ENCODE measurements at places on chromosomes 7 and 10. TPM values are rescaled to one million over a fixed set of nuclear protein-coding genes. Genes with fewer than 3 reads are reported as not detected.

GRCh38 chr7:139573871-139574270, 50.4 kb downstream of the CLEC2L start:
- no peak for DNase-seq

DNA sequence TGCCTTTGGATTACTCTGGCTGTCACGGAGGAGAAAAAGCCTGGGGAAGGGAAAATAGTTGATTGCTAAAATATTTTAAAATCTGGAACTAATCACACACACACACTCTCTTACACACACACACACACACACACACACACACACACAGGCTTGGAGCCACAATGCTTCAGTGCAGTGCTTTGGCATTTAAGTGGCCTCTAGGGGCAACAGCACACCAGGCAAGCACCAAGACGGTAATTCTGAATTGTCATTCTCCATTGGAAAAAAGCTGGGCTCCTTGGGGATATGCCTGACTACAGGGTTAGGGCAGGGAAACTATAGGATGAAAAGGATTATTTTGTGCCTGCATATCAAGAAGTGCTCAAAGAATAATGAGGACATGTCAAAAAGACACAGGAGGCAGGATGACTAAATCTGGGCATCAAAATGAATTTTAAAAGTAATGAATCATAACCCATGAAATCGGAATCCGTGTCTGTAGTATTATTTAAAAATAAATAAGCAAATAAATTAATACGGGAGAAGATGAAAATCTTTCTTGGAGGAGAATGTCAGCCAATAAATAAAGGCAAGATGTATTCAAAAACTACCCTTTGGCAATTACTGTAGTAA, 30.4 kb upstream of the DDC start:
- DNase-seq: peak; percentile 67

Gene ESYT2
- total RNA-seq: 41.0 TPM

GRCh38 chr7:87199700-87200450, 19.7 kb downstream of the TMEM243 start:
- no peak for DNase-seq

Gene DHX32
- 43.8 TPM for total RNA-seq

GRCh38 chr10:93597075-93597599, 3.9 kb downstream of the RBP4 start:
- DNase-seq: no peak

Gene SEMA3E
- 1.7 TPM for total RNA-seq

Gene ERVW-1
- total RNA-seq: 1.1 TPM

Gene PNLIPRP1
- not detected for total RNA-seq

DNA sequence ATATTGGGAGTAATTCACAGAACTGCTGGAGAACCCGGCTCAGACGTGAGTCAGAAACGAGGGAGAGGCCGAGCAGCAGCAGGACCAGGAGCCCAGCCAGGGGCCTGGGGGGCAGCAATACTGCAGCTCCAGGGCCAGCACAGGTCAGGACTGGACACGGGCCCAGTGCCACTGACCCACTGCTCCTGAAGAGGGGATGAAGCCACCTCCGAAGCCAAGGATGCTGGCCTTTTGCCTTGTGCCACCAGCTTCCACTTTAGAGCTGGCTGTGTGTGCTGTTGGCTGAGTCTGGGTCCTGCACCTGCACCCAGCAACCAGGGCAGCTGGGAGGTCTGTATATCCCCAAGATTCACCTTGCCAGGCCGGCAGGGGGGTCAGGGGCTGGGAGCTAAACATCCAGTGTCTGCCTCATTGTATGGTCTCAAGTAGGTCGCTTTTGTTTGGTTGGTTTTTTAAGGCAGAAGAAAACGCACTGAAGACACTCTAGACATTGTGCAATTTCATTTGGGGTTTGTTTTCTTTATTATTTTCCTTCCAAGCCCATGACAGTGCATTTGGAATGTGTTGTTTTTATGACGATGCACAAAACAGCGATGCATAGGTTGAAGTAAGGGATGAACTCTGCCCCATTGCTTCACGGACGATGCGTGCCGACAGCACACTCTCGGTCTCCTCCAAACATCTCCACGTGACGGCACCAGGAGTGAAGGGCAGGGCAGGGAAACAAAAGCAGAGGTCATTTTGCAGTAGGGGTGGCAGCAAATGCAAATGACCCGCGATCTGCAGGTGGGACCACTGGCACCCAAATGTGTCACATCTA, 27.7 kb upstream of the INSIG1 start:
- no peak for DNase-seq

- no peak for DNase-seq
These were observed 182.3 kb downstream of the NRP1 start for GRCh38 chr10:33152146-33152545.

DNA sequence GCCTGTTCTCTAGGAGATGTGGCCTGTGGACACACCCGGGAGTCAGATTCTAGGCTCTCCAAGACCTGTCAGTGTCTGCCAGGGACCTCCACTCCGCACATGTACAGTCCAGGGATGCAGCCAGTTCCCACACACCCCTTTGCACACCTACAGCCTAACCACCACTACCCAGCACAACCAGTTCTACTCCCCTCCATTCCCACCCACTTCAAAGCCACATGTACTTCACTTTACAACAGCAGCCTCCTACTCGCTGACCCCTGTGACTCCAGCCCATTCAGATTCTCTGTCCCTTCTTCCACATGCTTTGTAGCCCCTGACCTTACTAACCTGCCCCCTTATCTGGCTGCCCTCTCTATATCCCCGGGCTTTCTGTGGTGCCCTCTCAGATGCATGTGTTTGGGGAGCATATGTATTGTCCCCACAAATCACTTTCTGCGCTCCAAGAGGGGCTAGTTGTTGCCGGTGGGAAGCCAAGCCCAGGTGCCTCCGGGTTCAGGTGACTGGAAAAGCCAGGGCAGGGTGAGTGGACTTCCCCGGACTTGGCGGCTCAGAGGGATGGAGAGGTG, 7.2 kb downstream of the LBX1 start:
- DNase-seq: no peak

Gene STRIP2
- 5.1 TPM for total RNA-seq

Gene AOAH
- total RNA-seq: 0.21 TPM

DNA sequence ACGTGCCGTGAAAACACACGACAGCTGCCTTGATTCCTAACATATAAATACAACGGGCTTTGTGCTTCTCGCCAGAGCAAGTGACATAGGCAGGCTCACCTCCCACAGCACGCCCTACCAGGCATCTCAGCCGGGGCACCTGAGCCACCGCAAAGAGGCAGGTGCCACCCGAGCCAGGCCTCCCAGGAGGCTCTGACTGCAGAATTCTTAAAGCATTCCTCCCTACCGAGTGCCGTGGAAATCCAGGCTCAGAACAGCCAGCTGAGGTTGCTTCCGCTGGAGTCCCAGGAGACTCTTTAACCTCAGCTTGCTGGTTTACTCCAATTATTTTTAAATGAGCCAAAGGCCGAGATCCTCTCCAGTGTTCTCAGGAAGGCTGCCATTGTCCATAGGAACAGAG, 206.5 kb downstream of the USP6NL start:
- DNase-seq: no peak

GRCh38 chr10:122782911-122783310, 62.7 kb downstream of the CUZD1 start:
- no peak for DNase-seq

DNA sequence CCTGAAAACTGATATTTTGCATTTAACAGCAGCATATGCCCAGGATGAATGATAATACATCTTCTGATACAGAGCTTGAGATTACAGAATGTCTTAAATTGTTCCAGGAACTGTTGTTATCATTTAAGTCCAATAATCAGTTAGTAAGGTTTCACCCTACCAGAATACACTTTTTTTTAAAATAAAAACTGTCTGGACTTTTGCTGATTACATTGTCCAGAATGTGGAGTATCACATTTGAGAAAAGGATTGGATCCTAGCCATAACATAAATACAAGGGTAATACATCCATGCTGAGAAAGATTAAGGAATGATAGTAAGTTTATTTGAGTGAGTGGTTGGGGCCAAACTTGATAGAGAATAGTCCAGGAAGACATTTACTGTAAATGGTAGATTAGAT, 71.0 kb downstream of the SEPTIN7 start:
- DNase-seq: no peak

DNA sequence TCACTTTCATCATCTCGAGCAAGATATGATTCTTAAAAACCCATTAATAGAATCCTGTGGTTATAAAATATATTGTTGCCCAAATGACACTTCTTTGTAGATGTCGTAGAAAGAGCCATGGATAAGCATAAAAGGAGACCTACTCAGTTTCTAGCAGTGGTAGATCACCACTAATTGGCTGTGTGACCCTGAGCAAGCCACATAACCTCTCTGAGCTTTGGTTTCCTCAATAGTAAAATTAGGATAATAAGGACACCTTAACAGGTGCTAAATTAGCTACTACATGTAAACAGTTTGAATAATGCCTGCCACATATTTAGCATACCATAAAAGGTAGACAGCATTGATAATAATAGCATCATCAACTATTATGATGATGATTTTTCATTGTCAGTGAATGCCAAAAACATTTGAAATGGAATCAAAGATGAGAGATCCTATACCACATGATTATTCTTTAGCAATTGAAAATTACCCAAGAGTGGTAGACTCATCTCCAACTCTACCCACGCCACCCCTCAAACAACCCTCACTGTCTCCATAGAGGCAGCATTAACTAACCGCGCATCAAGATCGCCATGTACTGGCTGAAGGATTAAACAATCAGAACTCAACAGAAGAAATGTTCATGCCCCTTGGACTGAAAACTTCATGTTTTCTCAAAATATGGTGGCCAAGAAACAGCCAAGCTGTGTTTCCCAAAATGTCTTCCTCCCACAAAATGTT, 45.8 kb downstream of the CHST15 start:
- DNase-seq: no peak

Gene BZW2
- total RNA-seq: 99.0 TPM

Gene MYO3A
- 4.8 TPM for total RNA-seq

GRCh38 chr7:114312649-114313048, 102.0 kb upstream of the FOXP2 start:
- no peak for DNase-seq

GRCh38 chr10:60521974-60522405, 132.3 kb upstream of the ANK3 start:
- no peak for DNase-seq

Gene ZNF239
- total RNA-seq: 2.7 TPM

- peak; percentile 57 for DNase-seq
These were observed 28.2 kb downstream of the NOD1 start for GRCh38 chr7:30450240-30450982.

DNA sequence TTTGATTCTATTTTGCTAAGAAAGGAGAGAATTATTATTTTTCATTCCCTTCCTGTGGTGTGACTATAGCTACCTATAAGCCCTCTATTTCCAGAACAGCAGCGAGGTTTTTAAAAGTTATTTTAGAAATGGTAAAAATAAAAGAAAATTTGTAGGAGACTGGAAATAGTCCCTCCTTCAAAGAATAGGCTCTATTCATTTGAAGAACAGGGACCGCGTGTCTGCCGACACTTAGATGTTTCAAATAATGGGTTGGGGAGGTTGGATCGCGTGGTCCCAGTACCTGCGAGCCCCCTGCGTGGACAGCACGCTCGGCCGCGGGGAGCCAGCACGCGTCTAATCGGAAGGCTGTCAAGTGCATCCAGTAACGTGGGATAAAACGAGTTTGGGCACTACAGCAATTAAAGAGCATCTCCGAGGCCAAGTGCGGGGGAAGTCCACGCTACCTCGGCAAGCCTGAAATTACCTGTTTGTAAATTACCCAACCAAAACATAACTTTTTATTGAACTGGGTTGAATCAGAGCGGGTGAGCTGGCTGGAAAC, 1.0 kb downstream of the CACNA2D1 start:
- DNase-seq: peak; percentile 28

- no peak for DNase-seq
These were observed 20.9 kb upstream of the BTBD16 start for GRCh38 chr10:122249991-122250750.
